Left lobe of liver (tissue), 2 donors: ENCODE measurements at places on chromosomes 7 and 10. TPM values are rescaled to one million over a fixed set of nuclear protein-coding genes. Genes with fewer than 3 reads are reported as not detected.

TMEM225B gene
- 0.18 TPM for total RNA-seq

DNA sequence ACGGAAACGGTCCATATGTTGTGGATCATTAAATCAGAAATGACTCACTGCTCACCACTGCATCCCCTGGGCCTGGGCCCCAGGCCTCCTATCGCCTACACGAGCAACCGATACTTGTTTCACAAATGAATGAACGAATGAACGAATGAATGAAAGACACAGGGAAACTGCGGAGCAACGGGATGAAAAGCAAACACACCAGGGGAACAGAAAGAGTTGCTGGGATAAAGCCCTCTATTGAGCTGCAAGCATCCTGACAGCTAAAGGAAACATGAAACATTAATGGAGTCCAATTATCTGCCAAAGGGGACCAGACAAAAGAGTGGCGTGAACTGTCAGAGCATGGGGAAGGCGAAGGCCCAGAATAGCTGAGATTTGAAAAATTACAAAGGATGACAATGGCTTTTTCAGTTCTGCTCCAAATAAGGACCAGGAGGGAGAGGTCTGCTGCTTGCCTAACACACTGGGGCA, 92.1 kb downstream of the GRB10 start:
- DNase-seq = no peak

DNA sequence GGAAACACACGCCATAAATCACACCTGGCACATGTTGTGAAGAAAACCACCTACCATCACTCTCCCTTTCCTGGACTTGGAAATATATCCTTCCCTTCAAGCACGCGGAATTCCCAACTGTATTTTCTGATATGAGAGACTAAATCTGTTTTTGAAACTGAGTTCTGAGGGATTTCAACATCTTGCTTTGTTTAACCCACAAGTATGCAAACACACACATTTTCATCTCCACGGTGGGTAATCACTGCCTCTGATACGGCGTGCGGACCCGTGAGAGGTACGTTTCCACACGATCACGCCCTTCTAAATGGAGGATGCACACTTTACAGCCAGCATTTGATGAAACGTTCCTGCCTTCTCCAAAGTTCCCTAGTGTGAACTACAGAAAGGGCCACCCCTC, 83.4 kb downstream of the ZRANB1 start:
- DNase-seq = no peak

DNA sequence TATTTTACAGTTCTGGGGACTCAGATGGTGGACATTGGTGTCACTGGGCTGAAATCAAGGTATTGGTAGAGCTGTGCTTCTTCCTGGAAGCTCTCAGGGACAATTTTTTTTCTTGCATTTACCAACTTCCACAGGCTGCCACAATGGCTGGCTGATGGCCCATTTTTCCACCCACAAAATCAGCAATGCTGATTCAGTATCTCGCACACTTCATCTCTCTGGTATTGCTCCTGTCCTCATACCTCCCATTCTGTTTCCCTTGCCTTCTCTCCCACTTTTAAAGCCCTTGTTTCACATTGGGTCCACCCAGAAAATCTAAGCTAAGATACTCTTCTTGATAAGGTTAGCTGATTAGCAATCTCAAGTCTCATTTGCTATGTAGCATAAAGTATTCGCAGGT, 530.9 kb upstream of the POM121L12 start:
- no peak for DNase-seq

DNA sequence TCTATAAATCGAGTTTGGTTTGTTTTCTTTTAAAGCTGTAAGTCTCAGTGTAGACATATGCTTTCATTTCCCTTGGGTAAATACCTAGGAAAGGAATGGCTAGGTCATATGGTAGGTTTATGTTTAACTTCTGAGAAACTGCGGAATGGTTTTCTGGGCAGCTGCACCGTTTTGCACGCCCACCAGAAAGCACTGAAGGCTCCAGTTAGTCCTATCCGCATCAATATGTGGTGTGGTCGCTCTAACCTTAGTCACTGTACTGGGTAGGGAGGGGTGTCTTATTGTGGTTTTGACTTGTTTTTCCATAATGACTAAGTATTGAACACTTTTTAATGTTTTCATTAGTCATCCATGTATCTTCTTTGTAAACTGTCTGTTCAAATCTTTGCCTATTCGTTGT, 279.5 kb upstream of the AKR1E2 start:
- no peak for DNase-seq

DNA sequence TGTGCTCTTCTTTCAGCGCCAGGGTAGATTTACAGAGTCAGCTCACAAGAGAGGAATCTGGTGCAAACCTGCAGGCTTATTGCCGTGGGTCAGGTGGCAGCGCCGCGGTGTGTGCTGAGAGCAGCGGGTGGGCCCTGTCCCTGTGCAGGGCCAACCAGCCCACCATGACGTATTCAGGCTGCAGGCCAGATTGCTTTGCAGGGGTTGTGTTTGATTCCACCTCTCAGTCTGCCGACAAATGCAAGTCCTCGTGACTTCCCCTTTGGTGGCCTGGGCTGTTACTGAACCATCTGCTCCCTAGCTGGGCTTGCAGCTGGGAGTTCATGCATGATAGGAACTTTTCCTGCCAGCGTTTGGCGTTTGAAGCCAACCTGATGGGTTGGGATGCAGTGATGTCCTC, 66.7 kb upstream of the LEP start:
- no peak for DNase-seq
